ENCODE measurements at places on chromosomes 6 and 20. TPM values are rescaled to one million over a fixed set of nuclear protein-coding genes. Genes with fewer than 3 reads are reported as not detected.
A peak's percentile ranks its signal among the peaks of the same experiment; 100 is the strongest.

DNA sequence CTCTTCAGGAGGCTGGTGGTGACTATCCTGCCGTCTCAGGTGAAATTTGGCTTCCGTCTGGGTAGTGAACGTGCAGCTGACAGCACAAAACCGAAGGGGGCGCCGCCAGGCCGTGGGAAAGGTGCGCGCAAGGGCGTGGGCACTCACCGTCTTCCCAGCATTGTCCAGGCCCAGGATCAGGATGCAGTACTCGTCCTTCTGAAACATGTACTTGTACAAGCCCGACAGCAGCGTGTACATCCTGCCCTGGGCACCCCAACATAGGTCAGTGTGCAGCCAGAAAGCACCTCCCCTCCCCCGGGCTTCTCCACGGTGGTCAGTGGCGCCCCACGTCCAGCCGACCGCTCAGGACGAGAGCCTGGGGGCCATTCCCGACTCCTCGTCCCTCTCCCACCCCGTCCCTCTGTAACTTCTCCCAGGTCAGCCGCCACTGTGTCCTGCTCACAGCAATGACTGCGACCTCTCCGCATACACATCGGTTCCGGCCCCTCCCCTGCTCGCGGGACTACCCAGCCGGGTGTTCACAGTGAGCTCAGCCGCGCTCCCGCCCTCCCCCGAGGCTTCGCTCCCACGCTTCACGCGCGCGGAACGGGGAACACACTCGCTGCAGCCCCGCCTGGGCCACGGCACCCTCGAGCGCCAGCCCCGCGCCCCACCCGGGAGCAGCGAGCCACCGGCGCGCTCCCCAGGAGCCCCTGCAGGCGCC is 771 bp downstream of the ARFRP1 start:
- H3K4me1 ChIP-seq: peaks cover 13% of the 10 kb centered on the region
- no peaks in the 10 kb centered on the region for H3K27me3 ChIP-seq
- peak; percentile 60 for DNase-seq
- peak overlapping the region; percentile 80 for H3K4me3 ChIP-seq
- H3K27ac ChIP-seq: peak overlapping the region; percentile 55

The PPP1R3D gene
- total RNA-seq: 4.5 TPM

- no peaks in the 10 kb centered on the region for H3K36me3 ChIP-seq
- no peak for DNase-seq
- H3K27me3 ChIP-seq: no peaks in the 10 kb centered on the region
- H3K4me1 ChIP-seq: no peaks in the 10 kb centered on the region
- no peak overlapping the region for H3K27ac ChIP-seq
- no peak overlapping the region for H3K4me3 ChIP-seq
Measured at GRCh38 chr6:72363844-72364740, 257.8 kb upstream of the KCNQ5 start.

DNA sequence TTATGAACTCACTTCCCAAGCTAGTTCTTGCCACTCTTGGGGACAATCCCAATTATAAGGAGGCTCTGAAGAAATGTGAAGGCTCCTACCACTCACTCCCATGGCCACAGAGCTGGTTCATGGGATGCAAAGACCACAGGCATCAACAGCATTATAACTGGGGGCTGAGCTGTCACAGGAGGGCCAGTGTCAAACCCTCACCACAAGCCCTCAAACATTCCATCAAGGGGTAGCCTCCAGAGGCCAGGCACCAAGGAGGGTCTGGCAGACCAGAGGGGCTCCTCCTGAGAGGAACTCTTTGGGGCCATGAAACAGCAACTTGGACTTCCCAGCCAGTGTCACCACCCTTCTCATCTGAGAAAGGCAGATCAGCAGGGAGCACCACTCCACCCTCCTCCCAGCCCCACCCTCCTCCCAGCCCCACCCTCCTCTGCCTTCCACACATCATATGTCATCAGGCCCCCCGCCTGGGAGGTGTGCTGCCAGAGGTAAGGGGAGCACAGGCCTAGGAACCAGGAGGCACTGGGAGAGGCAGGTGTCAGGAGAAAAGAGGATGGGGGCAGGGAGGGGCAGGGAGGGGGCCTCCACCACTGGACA is 1.2 kb upstream of the TSPO2 start:
- no peaks in the 10 kb centered on the region for H3K27me3 ChIP-seq
- H3K4me3 ChIP-seq: no peak overlapping the region
- H3K27ac ChIP-seq: no peak overlapping the region
- DNase-seq: no peak

DNA sequence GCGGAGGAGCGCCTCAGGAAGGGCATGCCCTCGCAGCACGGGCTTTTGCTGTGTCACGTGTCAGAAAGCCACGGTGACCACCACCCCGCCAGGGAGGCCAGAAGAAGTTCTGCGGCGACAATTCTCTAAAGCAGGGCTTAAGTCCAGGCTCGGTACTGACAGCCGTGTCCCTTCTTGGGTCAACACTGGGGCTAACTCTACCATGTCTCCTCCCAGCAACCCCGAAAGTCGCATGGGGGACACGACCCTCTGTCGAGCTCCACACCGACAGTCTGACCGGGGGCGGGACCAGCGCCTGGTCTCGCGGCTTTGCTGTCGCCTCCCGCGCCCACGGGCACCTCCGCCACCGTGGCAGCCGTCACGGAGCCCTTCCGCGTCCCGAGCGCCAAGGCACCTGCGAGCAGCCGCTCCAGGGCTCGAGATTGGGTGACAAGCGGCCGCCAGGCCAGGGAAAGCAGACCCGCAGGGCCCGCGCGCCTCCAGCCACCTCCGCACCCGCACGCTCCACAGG is 534 bp downstream of the NANP start:
- peak overlapping the region; percentile 63 for H3K27ac ChIP-seq
- peaks cover 17% of the 10 kb centered on the region for H3K4me1 ChIP-seq
- no peak for DNase-seq
- H3K4me3 ChIP-seq: peak overlapping the region; percentile 91
- H3K27me3 ChIP-seq: no peaks in the 10 kb centered on the region
